ENCODE measurements at places on chromosomes 16 and 17.
A peak's percentile ranks its signal among the peaks of the same experiment; 100 is the strongest.

GRCh38 chr16:84764970-84765369, 54.8 kb upstream of the CRISPLD2 start:
- no peak for DNase-seq

GRCh38 chr16:75550211-75550662, 5.8 kb downstream of the TMEM231 start:
- peak; percentile 90 for DNase-seq

DNA sequence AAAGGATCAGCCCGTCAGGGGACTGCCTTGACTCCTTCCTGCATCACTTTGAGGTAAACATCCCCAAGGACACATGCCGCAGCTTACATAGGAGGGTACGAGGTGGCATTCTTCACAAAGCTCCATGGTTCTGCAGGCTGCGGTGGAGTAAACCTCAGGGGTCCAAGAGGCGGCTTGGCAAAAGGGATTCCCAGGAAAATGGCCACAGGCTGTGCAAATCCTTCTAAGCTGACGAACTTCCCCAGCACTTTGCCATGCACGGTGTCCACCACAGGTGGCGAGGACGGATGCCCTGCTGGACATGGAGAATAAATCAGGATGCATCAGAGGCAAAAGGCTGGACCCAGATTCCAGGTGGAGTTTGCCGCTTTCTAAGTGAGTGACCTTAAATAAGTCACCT, 4.2 kb downstream of the CES1 start:
- no peak for DNase-seq

DNA sequence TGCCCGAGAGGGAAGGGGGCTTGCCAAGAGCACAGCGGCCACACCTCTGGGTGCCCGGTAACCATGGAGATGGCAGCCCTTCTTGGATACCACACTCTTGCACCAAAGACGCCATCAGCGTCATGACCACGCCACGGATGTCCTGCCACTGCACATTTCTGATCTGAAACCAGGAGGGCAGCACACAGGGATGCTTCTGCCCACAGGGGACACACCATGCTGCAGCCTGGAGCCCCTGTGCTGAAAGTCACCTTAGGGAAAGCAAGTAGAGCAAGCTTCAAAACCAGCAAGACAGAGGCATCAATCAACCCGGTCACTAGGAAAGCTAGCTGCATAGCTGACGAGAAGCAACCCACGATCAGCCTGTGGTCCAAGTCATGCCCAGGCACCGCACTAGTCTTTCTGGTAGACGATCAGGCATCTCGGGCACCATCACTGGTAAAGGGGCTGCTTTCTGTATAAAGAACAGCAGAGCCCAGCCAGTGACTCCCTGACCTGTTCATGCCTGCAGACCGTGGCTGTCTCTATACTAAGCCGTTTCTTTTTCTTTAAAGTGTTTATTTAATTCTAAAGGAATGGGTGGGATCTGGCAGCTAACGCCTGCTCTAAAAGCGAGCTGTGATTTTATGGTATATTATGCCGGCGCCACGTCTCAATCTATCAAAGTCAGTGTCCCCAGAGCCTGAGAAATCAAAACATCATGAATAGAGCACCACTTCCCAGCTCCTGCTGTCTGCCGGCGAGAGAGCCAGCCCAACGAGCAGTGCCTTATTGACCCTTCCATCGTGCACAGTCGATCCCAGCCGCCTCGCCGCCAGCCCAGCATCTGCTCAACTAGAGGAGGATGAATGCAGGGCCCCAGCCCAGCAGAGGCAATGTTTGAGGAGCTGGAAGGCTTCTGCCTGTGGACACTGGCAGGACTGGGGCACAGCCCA, 244.7 kb downstream of the RBFOX3 start:
- no peak for DNase-seq

GRCh38 chr16:12210258-12210880, 233.8 kb downstream of the SNX29 start:
- DNase-seq: no peak

- no peak for DNase-seq
Measured at GRCh38 chr17:56902348-56902747, 11.5 kb downstream of the TRIM25 start.

DNA sequence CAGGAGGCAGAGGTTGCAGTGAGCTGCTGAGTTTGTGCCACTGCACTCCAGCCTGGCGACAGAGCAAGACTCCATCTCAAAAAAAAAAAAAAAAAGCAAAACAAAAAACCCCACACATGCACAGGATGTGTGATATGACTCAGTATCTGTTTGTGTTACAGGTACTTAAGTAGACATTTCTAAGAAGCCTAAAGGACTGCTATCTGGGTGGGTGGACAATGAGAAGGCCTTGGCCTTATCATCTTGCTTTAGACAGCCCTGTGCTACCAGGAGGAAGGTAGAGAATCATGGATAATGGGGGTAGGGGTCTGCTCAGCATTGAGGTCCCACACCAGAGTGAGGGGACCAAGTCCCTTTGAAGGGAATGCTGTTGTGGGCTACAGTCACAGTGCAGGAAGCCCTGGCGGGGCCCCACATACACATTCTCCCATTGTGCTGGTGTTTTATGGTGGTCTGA, 26.7 kb downstream of the PLD6 start:
- DNase-seq: no peak

- peak; percentile 3 for DNase-seq
Measured at GRCh38 chr16:67661101-67661761, 471 bp downstream of the PARD6A start.

DNA sequence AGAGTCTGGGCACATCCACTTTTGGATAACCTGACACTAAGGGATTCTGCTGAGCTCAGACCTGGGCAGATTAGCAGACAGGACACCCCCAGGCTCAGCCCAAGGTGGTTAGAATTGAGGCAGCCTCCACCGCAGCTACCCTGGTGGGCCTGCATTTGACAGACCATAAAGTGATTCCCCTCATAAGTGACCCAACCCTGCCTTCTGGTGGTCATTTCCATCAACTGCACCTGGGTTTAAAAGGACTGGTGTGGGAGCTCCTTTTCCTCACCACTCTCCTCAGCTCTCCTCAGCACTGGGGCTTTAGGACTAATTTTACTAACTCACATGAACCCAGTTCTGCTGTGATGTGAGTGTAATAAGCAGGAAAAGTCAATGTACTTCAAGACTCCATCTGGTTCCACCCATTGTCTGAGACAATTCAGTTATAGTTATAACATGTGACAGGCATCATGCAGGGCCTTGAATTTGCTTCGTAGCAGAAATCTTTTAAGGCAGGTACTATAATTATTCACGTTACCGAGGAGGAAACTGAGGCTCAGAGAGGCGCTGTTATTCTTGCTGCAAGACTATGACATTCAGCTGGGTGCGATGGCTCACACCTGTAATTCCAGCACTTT, 42.5 kb downstream of the MYH3 start:
- peak; percentile 48 for DNase-seq

DNA sequence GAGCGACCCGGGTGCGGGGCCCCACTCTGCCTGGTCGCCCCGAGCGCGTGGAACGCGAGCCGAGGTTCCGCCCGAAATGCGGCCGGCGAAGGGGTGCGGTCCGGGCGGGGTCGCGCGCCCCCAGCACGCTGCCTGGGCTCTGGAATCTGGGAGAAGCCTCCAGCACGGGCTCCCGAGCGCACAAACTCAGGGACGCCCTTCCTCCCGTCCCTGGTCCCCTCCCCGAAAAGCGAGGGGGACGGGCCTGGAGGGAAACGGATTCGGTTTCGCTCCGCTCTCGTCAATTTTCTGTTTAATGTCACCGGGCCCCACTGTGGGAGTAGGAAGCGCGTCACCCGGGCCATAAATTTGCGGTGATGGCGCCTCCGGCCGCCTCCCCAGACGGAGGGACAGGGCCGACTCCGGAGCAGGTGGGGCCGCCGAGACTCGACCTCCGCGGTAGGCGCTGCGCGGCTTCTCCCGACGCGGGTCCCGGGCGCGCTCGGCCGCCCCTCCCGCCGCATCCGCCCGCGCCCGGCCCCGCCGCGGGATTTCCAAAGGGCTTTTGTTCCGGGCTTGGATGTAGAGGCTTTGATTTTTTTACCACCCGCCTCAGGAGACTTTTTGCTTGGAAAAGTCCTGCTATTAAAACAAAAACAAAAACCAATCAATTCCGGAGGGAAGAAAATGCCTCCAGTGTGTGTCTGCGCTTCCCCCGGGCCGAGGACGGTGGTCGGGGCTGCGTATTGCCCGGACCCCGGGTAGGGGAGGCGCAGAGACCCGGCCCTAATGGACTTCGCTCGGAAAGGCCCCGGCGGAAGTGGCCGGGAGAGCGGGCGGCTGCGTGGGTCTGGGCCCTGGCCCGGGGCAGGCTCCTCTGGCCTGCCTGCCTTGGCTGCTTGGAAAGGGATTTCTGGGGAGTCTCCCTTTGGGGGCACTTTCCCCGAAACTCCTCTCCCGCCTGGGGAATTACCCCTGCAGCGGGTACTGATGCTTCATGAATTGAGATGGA, 7.9 kb upstream of the BAHCC1 start:
- peak; percentile 82 for DNase-seq

- DNase-seq: no peak
Measured at GRCh38 chr17:48551596-48552465, 6.9 kb upstream of the HOXB2 start.

- no peak for DNase-seq
Measured at GRCh38 chr17:42272162-42272907, 3.9 kb downstream of the STAT5B start.

DNA sequence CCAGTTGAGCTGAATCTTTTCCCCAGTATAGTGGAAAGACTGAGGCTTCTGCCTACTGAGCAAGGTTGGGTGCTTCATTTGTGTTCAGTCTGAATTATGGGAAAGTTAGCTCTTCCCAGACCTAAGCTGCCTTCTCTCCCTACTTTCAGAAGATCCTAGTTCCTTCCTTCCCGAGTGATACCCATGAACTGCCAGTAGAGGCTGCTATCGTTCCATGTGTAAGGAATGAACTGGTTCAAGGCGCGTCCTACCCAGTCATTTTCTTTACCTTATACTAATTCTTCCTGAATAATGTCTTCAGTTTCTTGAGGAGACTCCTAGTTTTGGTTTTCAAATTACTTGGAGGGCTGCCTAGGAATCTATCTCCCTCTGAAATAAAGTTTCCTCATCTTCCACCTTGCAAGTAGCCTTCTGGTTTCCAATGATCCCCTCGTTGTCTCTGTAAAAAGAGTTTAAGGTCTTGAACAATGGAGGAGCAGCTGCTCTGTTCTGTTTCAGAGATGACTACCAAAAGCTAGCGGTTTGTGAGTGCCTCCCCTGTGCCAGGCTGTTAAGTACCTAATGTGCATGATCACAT, 934 bp upstream of the AOC2 start:
- peak; percentile 37 for DNase-seq

Measured in inflammatory macrophage treated with lipopolysaccharide for 1 hour (primary cell).